Muscle of arm (tissue), 14 donors: ENCODE measurements at places on chromosomes 6 and 20.
A peak's percentile ranks its signal among the peaks of the same experiment; 100 is the strongest.

- DNase-seq, result peak; percentile 92
Observed at GRCh38 chr6:35731736-35732532, 4.9 kb upstream of the ARMC12 start.

DNA sequence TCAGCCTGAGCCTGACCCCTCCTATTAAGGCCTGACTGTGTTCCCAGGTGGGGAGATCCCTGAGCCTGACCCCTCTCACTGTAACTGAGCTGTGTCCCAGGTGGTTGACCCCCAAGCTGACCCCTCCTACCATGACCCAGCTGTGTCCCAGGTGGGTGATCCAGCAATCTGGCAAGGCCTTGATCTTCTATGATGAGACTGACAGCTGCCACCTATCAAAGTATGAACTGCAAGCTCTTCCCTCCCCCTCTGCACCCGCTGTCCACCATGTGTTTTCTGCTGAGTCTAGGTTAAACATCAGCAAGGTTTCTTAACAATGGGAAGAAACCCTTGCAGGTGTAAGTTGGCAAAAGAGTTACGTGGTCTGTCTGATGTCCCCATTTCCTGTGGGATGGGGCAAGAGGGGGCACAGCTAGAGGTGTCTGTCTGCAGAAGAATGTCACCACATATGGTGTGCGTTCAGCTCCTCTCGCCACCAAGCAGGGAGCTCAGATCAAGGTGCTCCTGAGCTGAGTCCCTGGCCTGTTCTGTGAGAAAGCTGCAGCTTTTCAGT, 5.9 kb downstream of the PXDC1 start:
- DNase-seq, result no peak

GRCh38 chr6:3312604-3313231, 54.0 kb downstream of the PSMG4 start:
- no peak for DNase-seq

DNA sequence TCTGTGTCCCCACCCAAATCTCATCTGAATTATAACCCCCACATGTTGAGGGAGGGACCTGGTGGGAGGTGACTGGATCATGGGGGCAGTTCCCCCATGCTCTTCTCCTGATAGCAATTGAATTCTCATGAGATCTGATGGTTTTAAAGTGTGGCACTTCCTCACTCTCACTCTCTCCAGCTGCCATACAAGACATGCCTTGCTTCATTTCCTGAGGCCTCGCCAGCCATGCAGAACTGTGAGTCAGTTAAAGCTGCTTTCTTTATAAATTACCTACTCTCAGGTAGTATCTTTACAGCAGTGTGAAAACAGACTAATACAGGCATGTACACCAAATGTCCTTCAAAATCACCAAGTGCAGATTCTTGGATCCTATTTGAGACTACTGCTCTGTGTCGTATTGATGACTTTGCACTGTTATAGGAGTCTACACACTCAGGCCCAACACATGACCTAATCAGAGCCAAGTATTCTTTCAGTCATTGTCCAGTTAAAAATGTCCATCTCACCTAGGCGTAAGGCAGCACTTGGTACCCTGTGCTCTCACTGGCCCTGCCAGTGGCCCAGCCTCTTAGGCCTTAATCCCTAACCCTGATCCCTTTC, 52.8 kb upstream of the UST start:
- no peak for DNase-seq

- DNase-seq, result no peak
Observed at GRCh38 chr6:41723530-41724227, 11.7 kb downstream of the TFEB start.

DNA sequence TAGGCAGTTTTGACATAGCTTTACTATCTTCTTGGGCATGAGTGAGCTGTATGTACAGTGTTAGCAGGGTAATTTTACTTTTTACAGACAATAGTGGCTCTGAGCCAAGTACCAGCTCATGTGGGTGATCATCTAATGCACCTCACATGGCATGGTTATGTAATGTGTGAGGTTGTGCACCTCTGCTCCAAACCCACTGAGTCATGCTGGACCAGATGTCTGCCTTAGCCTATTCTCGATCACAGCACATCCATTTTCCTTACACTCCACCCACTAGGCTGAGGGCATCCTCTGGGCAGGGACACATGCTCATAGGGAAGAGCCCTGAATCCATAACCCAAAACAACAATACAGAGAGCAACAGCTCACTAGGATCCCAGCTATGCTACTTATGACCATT, 71.6 kb upstream of the FBXL4 start:
- DNase-seq, result no peak

DNA sequence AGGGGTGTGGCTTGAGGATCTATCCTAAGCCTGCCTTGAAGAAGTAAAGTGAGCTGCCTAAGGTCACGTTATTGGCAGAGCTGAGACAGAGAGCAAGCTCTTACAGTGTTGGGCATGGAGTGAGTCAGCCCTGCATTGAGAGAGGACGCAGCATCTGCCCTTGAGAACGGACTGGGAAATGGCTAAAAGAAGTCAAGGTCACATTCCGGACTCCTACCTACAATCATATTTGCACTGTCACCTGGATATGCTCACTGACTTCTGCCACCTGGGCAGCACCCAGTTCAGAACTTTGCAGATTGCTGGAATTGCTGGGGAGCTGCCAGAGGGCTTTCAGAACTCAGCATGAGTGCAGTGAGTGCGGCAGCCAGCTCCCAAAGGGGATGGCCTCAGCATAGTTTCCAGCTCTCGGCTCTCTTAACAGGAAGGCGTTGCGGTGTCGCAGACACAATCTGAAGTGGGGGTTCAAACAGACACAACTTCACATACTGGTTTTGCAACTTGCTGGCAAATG, 199.3 kb upstream of the SGK1 start:
- peak; percentile 73 for DNase-seq

- no peak for DNase-seq
Observed at GRCh38 chr6:90461383-90461782, 125.5 kb downstream of the MAP3K7 start.

DNA sequence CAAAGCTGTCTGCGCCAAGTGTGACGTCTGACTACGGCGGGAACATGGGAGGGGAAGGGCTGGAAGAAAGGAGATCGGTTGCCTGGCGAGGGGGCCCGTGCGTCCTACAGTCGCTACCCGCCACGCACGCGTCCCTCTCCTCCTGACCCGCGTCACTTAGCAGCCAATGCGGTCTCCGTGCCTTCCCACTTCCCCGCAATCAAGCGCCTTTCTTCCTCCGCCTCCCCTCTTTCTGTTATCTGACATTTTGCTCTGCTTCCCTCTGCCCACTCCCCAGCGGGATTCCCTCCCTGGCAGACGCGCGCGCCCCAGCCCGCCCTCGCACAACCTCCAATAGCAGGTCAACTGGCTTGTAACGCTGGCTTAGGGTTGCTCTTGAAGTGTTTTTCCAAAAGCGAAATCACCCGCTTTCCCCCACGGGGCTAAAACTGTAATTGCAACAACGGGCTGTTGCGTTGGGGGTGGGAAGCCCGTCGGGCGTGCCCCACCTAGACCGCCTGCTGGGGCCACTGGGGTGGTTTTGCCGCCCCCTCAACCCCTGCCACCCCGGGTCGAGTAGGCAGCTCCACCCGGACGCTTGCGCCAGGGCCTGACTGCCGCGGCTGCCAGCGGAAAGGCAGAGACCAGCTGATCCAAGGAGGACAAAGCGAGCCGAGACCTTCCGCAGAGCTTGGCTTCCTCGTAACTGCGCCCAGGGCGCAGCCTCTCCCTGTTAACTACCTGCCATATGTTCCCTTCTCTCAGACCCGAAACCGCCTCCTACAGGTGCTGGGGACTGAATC, 6.2 kb upstream of the SOX4 start:
- DNase-seq, result peak; percentile 86

- no peak for DNase-seq
Observed at GRCh38 chr20:31919410-31920155, 32.3 kb downstream of the PDRG1 start.

- no peak for DNase-seq
Observed at GRCh38 chr20:54980103-54980960, 504.9 kb downstream of the DOK5 start.

- DNase-seq, result no peak
Observed at GRCh38 chr6:90209527-90209926, 87.1 kb downstream of the BACH2 start.

- peak; percentile 22 for DNase-seq
Observed at GRCh38 chr20:11451793-11452291, 465.9 kb upstream of the BTBD3 start.

- no peak for DNase-seq
Observed at GRCh38 chr20:46990017-46990595, 95.5 kb downstream of the EYA2 start.

DNA sequence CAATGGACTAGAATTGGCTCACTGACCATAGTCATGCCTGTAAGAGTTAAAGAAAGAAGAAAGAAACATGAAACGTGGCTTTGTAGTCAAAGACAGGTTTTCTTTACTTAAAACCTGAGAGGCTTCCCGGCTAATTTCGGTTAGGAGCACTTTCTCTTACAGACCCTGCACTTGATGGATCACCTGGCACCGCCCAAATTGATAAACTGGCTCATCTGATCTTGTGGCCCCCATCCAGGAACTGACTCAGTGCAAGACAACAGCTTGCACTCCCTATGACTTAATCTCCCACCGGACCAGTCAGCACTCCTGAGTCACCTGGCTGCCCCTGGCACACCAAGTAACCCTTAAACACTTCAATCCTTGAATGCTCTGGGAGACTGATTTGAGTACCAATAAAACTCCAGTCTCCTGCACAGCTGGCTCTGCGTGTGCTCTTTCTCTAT, 12.3 kb downstream of the TMEM14B start:
- DNase-seq, result no peak

- DNase-seq, result no peak
Observed at GRCh38 chr6:134746140-134746539, 203.8 kb downstream of the ALDH8A1 start.

GRCh38 chr20:34571753-34572152, 13.2 kb downstream of the MAP1LC3A start:
- DNase-seq, result no peak

DNA sequence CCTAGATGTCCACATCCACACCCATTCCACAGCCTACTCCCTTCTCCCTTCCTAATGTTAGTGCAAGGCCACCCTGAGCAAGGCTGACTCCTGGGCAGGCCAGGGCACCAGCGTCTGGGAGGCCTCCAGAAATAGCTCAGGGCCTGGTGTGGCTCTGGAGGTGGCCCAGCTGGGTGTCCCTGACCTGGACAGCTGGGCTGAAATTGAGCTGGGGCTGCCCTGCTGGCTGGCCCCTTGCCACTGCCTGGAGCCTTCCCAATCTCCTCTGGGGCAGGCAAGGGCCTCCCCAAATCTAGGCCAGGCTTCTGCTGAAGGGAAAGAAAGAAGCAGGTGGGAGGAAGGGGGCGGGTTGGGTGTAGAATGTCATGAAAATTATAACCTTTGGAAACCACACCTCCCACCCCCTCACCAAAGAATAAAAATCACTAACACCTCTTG, 2.1 kb downstream of the FAM110A start:
- peak; percentile 31 for DNase-seq

DNA sequence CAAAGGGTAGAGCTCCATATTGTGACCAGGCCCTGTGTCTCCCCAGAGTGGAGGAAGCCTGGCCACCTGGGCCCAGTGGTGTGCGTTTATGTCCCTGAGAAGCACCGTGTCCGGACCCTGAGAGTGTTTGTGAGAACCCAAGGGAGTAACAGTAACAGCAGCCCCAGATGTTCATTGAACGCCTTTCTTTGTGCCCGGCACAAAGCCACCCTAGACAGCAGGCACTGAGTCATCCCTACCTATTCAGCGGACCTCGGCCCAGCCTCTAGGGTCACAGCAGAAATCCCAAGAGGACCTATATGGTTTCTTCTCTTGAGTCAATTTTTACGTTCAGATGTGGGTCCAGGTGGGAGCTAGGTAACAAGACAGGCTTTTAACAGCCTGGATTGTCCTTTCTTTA, 24.5 kb downstream of the BCAS4 start:
- DNase-seq, result no peak

- peak; percentile 38 for DNase-seq
Observed at GRCh38 chr6:156599978-156600590, 177.1 kb upstream of the ARID1B start.

- no peak for DNase-seq
Observed at GRCh38 chr20:2509468-2509781, 710 bp upstream of the ZNF343 start.

DNA sequence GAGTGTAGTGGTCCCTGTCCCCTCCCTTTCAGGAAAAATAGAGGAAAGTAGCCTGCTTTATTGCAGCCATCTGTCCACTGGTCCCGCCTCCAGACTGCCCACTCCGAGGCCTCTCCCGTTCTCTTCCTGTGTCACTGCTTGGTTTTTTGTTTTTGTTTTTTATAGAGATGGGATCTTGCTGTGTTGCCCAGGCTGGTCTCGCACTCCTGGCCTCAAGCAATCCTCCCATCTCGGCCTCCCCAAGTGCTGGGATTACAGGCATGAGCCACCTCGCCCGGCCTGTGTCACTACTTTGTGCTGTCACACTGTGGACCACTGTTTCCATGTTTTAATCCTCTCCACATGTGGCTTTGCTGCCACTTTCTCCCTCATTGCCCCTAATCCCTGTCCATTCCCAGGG, 71.2 kb downstream of the ZBTB2 start:
- DNase-seq, result no peak

- DNase-seq, result no peak
Observed at GRCh38 chr6:31775184-31775583, 1.9 kb downstream of the VWA7 start.
